ENCODE measurements at places on chromosomes 16 and 17.

GRCh38 chr16:24819462-24820040, 26.2 kb upstream of the SLC5A11 start:
- no peak for DNase-seq

- DNase-seq: no peak
These were observed 1.1 kb downstream of the MPP2 start for GRCh38 chr17:43905985-43906852.

DNA sequence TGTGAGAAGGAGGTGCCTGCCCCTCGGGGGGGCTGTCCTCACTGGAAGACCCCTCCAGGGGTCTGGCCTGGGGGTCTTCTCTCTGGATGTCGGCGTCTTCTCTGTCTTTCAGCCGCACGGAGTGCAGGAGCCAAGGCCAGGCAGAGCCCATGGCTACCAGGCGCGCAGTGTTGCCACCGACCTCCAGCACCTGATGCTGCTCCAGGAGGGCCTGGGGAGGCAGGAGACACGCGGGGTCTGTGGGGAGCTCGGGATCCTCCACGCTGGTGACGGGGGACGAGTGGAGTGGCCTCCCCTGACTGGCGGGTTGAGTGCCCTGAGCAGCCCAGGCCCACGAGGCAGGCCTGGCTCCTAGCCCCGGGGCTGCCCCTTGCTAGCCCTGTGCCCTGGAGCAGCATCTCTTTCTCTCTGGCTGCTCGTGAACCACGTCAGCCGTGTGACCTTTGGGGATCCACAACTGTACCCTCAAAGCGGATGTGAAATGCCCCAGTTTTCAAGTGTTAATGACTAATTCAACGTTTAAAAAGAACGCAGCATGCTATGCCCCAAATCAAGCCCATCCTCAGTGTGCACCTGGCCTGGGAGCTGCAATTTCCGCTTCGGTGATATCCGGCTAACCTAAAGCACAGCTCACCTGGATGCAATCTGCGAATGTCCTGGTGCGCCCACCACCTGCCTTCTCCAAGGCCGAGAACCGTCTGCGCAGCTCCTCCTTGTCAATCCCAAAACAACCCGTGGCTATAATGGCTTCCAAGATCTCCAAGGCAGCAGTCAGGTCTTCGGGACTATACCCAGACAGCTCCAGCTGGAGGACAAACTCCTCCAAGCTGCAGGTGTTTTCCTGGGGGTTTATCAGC, 62.9 kb downstream of the IL21R start:
- DNase-seq: no peak

GRCh38 chr17:67628580-67629013, 89.1 kb upstream of the NOL11 start:
- DNase-seq: no peak

- DNase-seq: no peak
These were observed 351.2 kb downstream of the UTP18 start for GRCh38 chr17:51611585-51611984.

- no peak for DNase-seq
These were observed 125.3 kb upstream of the SMURF2 start for GRCh38 chr17:64787255-64787920.

DNA sequence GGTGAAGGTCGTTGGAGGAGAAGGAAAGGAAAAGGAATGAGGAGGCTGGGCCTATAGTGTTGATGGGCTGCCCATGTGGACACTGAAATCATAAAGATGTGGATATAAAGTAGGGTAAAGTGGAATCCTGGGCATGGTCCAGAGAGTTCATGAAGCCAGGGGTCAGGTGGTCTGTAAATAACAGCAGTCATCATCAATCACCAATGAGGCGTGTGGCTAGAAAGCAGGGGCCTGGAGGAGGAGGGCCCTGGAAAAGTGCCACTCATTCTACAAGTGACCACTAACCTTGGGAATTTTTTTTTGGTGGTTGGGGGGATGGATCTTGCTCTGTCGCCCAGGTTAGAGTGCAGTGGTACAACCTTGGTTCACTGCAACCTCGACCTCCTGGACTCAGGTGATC, 115.3 kb upstream of the NOL11 start:
- DNase-seq: no peak

DNA sequence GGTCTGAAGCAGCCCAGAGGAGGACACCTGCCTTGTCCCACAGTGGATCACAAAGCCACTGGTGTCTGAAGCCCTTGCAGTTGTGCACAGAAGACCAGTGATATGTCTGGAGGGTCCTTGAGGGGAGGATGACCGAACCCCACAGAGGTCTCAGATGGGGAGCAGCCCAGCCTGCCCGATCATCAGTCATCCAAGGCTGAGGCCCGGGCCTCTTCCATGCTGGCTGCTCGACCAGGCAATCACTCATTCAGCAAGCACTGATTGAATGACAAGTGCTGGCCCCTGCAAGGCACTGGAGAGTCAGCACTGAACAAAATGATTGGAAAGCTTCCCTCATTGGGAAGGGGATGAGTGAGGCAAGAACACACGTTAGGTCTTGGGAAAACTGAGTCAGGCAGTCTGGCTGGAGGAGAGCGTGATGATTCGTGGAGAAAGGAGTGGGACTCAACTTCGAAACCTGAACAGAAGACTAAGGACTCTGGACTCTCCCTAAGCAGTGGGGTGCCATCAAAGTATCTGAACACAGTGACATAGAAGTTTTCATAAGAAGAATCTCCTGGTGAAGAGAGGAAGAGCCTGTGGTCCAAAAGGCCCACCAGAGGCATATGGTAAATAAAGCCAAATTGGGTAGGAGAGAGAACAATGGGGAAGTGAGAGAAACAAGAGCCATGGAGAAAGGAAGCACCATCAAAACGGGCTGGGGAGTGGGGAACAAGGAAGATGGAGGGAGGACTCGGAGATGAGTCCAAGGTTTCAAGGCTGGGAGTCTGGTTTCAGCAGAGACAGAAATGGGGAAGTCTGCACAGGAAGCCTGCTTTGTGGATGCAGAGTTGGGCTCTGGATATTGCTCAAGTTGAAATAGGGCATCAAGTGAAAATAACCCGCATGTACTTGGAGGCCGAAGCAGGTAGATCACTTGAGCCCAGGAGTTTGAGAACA, 10.2 kb downstream of the PIK3R5 start:
- peak; percentile 23 for DNase-seq

DNA sequence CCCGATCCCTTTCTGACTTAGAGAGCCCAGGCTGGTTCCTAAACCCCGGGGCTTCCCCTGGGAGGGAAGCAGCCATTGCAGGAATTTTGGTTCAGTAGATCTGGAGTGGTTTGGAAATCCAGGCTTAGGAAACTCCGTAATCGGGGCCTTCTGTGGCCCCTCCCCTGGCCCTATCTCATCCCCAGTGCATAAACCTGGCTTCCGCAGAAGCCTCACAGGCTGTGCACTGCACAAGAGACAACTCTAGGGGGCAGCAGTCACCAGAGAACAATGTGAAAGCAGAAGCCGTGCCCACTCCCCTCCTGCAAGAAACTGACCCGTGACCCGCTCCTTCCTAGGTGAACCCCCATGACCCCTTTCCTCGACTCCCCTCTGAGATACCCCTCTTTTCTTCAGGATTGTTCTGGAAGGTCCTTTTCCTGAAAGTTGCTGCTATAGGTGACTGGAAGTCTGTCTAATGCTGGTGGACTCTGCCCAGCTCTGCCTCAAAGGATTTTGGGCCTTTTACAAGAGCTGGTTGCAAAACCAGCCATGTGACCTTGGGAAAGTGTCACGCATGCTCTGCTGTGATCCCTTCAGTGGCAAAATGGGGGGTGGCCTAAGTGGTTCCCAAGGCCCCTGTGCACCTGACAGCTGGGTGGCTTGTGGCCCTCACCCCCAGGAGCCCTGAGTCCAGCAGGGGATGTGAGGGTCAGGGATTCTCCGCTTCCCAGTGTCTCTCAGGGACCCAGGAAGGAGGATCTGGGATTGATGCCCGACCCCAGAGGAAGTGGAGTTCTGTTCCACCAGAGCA, 14.4 kb downstream of the GUCY2D start:
- peak; percentile 26 for DNase-seq

DNA sequence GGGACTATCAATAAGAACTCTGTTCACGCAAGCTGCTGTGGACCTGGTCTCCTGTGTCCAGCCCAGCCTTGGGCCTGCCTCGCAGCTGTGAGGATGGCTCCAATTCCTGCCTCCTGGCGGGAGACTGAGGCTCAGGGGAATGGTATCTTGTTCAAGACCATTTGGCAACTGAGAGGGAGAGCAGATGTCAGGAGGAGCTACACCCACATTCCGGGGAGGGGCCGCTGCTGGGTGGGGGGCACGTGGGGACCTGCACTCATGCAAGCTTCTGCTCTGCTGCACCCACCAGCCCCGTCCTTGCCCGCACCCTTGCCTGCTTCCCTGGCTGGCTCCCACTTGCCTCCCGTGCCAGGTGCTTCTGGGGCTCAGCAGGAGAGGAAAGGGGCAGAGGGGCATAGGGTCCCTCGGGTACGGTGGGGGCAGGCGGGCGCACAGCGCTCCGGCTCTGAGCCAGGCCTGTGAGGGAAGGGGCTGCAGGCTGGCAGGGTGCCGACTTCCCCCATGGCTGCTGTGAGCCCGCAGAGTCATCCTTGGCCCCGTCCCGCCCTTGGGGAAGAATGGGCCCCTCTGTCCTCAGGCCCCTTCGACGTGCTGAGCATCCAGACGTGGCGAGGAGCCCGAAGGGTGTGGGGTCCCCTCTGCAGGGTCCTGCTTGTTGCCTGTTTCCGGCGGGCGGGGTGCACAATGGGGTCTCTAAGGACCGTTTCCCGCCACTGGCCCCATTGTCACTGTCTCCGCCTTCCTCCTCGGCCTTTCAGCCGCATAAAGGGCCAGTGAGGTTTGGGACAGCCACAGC, 2.7 kb downstream of the METRN start:
- no peak for DNase-seq

GRCh38 chr17:288802-289356, 63.7 kb downstream of the RPH3AL start:
- DNase-seq: no peak

GRCh38 chr17:22463110-22463850, 771.0 kb downstream of the KCNJ18 start:
- no peak for DNase-seq
